Stimulated activated naive CD4-positive, alpha-beta T cell (primary cell): ENCODE measurements at places on chromosomes 3 and 15.

- no peak for DNase-seq
Observed at GRCh38 chr3:142270407-142270806, 45.0 kb upstream of the GK5 start.

DNA sequence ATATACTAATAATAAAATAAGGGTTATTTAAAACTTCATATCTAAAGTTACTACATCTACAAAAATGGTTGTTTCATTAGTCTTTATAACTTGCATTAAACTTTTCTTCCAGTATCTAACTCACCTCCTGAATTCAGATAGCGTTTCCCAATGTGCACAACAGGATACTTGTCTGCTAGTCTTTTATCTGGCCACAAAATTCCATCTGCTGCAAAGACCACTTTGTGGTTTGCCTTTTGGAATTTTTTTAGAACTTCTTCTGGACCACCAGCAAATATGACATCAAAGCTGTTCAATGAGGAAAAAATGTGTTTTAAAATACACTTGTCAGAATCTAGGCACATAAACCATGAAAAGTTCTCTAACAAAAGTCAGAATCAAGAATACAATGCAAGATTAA lies 50.8 kb downstream of the PLOD2 start:
- DNase-seq: no peak

DNA sequence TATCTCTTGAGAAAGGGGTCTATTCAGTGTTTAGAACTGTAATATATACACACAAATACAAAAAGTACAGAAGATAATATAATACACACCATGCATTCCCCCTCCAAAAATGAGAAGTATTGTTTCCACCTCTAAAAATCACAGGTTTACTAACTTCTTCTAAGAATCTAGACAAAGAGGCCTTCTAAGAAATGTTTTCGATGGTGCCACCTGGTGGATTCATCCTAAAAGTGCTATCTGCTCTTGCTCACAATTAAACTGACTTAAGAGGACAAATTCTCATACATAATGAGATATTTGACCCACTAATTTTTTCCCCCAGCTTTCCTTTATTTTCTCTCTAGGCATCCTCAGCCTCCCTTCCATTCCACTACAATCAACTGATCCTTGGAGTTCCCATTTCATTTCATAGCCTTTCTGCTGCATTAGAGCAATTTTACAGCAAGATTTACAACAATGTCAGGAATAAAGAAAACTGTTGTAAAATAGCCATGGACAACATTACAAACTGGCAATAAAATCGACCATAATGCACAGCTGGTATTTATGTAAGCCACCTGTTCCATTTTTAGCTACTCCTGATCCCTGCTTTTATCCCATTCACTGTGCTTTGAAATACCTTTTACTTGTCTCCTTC lies 124.6 kb downstream of the ARRDC4 start:
- DNase-seq: peak; percentile 33

DNA sequence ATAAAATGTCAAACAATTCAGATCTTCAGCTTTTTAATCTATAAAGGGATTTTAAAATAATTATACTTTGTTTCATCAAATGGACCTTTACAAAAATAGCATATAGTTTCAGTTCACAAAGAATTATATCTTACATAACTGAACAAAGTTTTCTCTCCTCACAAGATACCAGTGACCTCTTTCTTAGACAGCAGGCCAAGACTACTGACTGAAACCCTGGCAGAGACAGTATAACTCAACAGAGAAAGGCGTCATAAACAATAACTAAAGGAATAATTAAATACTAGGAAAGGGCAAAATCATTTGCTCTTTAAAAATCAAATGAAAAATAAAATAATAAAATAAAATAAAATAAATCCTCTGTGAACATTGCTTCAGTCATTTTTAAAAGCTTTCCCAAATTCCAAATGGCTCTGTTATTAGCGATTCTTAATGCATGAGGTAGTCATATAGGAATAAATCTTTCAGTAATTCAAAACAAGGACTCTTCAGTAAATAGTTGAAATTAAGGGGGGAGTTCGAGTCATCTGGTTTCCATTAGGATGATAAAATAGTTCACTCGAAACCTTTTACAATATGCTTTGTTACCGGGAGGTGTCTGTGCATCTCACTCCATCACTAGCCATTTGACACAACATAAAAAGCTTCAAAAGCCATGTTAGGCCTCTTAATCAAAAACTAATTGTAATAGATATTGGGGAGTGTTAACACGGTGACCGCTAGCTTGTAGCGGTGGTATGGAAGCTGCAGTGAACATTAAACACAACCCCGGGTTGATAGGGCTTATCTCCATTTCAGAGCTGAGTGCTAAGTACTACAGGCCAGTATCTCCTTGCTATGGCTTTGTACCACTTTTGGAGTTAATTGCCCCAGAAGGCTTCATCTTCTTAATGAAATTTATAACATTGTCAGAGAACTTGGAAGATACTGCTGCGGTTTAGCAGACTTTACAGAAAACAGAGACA lies 142.9 kb upstream of the NR2F2 start:
- DNase-seq: no peak

GRCh38 chr3:98823791-98824190 lies 60.7 kb downstream of the ST3GAL6 start:
- DNase-seq: no peak

DNA sequence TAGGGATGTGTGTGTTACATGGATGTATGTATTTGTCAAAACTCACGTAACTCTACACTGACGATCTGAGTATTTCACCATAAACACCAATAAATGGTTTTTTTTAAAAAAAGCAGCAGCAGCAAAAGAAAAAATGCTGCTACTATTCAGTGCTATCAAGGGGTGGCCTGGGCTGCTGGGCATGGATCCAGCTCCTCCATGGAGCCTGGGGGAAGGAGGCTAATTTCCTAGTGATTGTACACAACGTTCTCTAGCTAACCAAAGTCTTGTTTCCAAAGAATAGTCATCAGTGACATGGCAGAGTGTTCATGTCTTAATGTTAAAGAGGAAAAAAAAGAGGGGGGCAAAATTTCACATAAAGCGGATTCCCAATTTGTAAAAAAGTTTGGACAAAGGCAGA lies 29.0 kb downstream of the POMGNT2 start:
- no peak for DNase-seq

- no peak for DNase-seq
Observed at GRCh38 chr3:38264353-38264771, 1.2 kb upstream of the SLC22A13 start.

GRCh38 chr3:144273601-144274000 lies 302.0 kb downstream of the DIPK2A start:
- DNase-seq: no peak

- peak; percentile 64 for DNase-seq
Observed at GRCh38 chr15:51737522-51738305, at the start of gene LYSMD2. TSS of gene LYSMD2 (minus strand) at chr15:51737655. CDS start at chr15:51737622, 33 bp downstream.

GRCh38 chr15:88791637-88792036 lies 11.6 kb upstream of the ACAN start:
- no peak for DNase-seq

DNA sequence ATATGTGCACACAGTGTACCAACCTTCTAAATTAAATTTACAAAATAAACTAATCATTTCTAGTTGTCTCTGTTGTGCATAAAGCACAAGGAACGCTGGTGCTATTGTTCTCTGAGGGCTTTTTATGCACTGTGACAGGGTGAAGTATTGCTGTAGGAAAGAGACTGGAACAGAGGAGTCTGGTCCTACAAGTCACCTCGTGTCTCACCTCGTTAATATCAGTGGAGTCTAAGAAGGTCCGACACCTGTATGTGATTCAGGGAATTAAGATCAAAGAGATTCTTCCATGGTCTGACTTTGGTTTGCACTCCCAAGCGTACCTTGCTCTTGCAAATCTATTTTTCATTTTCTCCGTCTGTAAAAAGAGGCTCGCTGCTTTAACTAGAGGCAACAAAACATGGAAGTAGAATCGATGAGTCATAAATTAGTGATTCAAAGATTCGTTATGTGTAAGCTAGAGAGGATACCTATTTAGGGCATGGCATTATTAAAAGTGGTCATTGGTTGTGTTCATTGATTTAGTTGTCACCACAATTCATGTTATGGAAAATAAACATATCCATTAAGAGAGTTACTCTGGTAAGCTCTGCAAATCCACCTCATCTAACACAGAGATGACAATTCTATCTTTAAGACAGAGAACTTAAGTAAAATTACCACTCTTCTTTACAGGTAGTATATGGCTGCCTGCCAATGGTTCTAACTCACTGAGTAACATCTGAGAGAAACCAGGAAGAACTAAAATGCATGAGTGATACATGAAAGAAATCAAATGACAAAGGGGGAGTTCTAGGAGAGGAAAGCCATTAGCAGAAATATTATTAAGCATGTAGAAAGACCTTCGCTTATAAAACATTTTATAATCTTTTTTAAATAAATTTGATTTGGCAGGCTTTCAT lies 219.4 kb upstream of the GBE1 start:
- DNase-seq: no peak

- no peak for DNase-seq
Observed at GRCh38 chr3:159795681-159796175, 192.9 kb upstream of the IL12A start.

GRCh38 chr15:34688699-34689098 lies 66.1 kb downstream of the GJD2 start:
- no peak for DNase-seq

DNA sequence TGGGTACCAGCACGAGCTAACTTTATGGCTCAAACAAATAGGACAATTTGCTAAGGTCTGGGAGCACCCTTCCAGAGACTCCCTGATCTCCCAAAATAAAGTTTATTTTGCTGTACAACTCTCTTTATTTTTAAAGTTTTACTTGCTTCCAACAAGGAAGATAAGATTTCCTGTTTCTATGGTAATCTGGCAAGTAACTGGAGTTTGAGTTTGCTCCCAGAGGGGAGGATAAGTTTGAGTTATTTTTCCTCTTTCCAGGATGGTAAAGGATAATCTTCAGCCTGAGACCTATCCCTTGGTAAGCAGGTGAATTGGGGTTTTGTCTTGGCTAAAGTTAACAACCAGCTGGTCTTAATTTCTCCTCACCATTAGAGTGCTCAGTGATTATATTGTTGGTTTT lies 1019.4 kb upstream of the ALCAM start:
- no peak for DNase-seq

DNA sequence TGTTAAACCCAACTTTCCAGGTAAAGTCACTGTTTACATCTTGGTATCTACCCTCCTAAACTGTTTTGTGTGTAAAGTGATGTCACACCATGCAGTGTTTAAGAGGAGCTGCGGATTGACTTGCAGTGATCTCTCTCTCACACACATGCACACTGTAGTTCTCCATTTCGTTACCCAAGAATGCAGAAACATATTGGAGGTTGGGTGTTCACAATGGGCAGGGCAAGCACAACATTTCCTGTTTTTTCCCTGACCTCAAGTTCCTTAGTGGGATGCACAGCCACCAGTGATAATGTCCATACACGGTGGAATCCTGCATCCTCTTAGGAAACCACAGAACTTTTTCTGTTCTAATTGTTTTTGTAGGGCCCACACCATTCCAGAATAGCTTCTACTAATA lies 85.3 kb upstream of the CFAP20DC start:
- DNase-seq: no peak

DNA sequence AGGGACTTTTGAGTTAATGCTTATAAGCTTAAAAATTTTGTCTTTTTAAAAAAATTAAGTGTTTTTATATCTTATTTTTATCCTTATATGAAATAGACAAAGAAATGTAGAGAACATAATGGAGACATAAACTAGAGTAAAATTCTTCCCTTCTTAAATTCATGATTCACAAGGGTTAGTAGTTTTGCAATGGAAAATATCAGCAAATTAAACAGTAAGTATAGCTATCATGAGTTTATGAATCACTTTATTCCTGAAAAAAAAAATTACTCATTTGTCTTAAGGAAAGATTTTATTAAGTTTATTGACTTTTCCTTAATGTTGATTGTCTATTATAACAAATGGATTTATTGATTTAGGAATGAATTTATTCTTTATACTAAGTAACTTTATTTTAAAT lies 4.3 kb downstream of the ATP6V1A start:
- no peak for DNase-seq

GRCh38 chr3:41592753-41593510 lies 369.0 kb downstream of the ULK4 start:
- no peak for DNase-seq

DNA sequence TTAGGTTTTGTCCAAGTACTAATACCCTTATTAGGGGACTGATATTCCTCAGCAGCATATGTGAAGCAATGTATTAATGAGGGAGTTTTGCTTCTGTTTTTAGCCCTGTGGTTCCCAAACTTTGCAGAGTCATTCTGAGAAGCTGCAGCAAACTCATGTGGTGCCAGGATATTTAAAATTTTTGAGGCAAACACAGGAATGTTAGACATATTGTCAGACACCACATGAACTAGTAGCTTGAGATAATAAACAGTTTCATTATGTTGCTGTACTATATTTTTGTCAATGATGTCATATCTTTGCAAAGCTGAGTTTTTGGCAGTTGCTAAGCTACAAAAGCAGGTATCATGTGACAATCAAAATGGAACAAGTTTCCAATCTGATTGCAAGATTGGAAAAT lies 36.6 kb downstream of the ATP6V1A start:
- no peak for DNase-seq

DNA sequence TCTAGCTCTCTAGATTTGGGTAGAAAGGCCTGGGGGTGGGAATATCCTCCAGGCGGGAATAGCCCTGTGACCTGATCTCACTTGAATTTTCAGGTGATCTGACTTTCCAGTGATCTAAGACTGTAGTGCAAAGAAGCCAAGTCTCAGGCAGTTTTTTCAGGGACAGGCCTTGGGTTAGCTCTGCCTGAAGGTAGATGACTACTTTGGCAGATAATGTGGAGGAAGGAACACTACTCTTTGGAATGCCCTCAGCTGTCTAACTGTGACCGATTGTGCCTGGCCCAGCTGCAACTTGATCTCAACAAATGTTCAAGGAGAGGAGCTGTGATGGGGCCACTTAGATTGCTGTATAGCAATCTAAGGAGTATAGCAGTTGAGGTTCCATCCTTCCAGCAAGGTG lies 193.7 kb downstream of the TCF12 start:
- no peak for DNase-seq

DNA sequence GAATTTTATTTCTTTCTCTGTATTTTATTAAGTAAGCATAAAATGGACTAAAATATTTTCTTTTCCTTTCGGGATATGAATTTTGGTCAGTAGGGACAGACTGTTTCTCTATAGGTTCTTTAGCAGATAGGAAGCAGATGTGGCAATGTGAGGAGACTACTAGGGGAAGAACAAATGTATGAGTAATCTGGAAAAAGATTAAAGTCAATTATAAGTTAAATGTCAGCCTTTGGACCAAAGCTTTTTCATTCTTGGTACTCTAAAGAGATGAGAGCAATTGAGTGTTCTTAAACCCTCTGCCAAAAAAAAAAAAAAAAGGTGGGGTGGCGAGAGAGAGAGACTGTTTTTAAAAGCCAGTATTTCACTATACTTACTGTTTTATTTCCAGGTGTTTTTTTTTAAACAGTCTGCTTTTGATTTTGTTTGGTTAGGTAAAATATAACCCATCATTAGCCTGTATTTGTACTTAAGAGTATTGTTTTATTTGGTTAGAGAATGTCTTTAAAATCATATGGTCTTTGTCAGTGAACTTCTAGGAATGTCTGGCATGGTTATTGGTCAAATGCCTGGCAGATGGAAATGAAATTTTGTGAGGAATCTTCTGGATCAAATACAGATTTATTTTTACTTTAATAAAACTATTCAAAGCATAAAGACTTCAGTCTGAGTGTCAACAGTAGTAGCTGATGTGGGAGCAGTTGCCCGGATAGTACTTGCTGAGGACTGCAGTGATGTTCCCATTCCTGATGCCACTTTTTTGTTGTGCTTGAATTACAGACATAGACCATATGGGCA lies 63.8 kb downstream of the LRRC49 start:
- DNase-seq: no peak
